CD4-positive, alpha-beta T cell treated with Interferon alpha-2 for 1 hour (primary cell): ENCODE measurements at places on chromosomes 1 and 21.

DNA sequence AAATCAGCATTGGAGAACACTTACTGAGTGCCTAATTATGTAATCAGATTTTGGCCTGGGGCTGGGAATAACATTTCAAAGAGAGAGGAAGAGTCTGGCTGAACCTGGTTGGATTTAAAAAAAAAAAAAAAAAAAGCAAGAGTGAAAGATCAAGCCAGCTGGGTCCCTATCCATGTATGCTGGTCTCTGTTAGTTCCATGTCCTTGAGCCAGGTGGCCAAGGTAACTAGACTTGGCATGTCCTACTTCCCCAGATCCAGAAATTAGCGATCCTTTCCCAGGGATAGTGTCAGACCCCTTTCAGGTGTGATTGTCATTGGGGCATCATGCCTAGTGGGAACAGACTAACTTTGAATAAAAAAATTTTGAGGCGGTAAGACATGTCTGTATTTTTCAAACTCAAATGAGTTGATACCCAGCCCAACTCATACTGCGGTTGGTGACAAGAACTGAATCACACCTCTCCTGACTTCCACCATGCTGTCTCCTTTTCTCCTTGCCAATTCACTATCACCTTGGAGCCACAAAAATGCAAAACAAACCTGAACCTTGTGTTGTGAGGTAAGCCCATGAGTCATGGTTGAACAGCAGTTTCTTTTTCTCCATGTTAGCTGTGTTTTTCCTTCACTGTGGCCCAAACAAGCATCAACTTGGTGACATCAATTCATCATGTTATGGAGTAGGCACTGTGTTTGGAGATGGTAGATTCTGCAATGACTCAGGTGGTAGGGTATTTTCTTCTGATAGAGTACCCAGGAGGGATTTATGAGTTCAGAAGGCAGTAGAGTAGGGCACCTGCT, 24.5 kb upstream of the PPP2R5A start:
- DNase-seq: peak; percentile 5

DNA sequence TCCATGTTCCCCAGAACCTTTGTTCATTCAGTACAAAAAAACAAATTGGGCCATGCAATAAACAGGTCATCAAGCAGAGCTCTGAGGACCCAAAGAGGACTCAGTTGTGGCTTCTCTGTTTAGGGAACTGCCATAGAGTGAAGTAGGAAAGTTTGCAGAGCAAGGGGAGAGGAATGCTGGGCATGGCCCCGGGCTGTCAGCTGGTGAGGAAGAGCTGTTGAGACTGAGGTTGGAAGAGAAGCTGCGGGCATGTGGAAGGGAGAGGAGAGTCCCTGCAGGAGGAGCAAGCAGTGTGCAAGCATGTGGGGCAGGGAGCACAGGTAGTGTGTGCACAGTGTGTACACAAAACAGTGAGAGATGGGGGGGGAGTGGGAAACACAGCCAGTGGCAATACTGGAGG, 71.8 kb downstream of the NTPCR start:
- no peak for DNase-seq

DNA sequence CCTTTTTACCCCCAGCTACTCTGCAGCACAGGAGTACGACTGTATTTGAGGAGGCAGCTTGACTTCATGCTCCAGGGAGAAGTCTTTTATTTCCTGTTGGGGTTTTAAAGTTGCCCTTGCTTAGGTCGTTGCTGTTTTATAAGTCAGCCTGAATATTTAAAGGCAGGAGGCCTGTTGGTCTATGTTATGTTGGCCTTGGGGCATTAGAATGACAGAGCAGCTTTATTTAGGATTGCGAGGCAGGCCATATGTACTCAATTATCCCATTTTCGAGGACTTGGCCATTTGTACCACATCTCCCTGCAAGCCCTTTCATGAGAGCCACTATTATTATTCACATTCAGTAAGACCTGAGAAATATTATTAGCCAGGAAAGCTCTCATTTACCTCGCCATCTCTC, 47.0 kb downstream of the KIF26B start:
- no peak for DNase-seq

DNA sequence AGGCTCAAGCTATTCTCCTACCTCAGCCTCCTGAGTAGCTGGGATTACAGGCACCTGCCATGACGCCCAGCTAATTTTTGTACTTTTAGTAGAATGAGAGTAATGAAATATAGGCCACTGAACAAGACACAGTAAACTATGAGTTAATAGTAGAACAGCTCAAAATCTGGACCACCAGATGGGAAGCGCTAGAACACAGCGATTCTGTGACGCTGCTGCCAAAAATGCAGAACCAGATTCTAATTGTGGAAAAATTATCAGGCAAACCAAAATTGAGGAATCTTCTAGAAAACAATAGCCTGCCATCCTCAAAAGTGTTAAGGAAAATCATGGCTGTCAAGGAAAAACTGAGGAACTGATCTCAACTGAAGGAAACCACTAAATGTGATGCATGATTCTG, 111.4 kb upstream of the TIAM1 start:
- no peak for DNase-seq

- DNase-seq: peak; percentile 41
Observed at GRCh38 chr1:206770531-206771337, at the start of gene IL19. Gene IL19, plus strand, starts transcription at chr1:206770773. Its CDS starts 65,890 bp downstream, at chr1:206836663.

GRCh38 chr1:220188538-220188937, 83.7 kb downstream of the RAB3GAP2 start:
- no peak for DNase-seq
